ENCODE measurements at places on chromosomes 4 and X. TPM values are rescaled to one million over a fixed set of nuclear protein-coding genes. Genes with fewer than 3 reads are reported as not detected.

The CRMP1 gene
- total RNA-seq, result 4.4 TPM

The LAP3 gene
- 91.6 TPM for total RNA-seq

The CDKL2 gene
- total RNA-seq, result 0.18 TPM

The SRPX2 gene
- total RNA-seq, result 20.6 TPM

The TECRL gene
- not detected for total RNA-seq

The PRSS12 gene
- total RNA-seq, result 62.2 TPM

The CLIC2 gene
- total RNA-seq, result under 0.01 TPM

The MAGEB2 gene
- total RNA-seq, result not detected

The FAM241A gene
- total RNA-seq, result under 0.01 TPM

The HS6ST2 gene
- not detected for total RNA-seq

The ODAPH gene
- total RNA-seq, result not detected

The WAS gene
- total RNA-seq, result not detected

The OTC gene
- total RNA-seq, result not detected

The TSPAN7 gene
- not detected for total RNA-seq

The AREG gene
- 0.18 TPM for total RNA-seq

The DIAPH2 gene
- 19.9 TPM for total RNA-seq

The CISD2 gene
- 7.0 TPM for total RNA-seq

The CHRDL1 gene
- 0.36 TPM for total RNA-seq

The APLN gene
- total RNA-seq, result under 0.01 TPM

The SOX3 gene
- total RNA-seq, result not detected

The RHOXF2B gene
- total RNA-seq, result not detected

The DCHS2 gene
- total RNA-seq, result not detected

The SAGE1 gene
- not detected for total RNA-seq

The CCDC158 gene
- total RNA-seq, result not detected

The GLOD5 gene
- not detected for total RNA-seq
